ENCODE measurements at places on chromosomes 5 and 9. TPM values are rescaled to one million over a fixed set of nuclear protein-coding genes. Genes with fewer than 3 reads are reported as not detected.

DNA sequence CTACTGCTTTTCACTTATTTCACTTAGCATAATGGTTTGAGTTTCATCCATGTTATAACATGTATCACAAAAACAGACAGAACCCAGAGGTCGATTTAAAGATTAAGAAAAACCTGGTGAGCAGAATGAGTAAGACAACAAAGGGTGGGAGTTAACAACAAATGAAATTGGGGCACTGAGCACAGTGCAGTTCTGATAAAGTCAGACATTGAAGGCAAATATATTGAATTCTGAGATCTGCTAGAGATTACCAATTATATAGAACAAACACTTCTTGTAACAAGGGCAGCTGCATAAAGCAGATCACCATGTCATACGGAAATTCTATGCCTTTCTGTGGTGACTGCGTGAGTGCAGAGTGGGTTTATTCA, 517.3 kb upstream of the RORB start:
- no peak for DNase-seq

The FOXI1 gene
- total RNA-seq, result not detected

The SPATA6L gene
- not detected for total RNA-seq

The NIM1K gene
- total RNA-seq, result 0.27 TPM

The FAT2 gene
- under 0.01 TPM for total RNA-seq

DNA sequence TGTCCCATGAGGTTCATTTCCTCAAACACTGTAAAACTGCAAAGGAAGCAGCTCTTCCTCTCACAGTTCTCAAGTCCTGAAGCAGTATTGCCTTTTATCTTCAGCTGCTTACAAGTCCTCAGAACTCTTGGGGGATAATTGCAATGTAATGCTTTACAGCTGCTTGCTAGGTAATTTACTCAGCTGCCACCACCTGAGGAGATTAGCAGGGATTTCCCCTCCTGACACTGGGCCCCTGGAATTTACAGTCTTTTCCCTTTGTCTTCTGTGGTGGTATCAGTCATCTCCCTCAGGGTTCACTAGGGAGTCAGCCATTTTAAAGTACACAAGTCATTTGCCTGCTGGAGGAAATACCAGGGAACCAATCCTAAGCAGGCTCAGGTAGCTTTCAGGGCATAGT, 754.3 kb upstream of the GRAMD2B start:
- no peak for DNase-seq

The SAXO1 gene
- under 0.01 TPM for total RNA-seq

The IL9 gene
- total RNA-seq, result not detected

DNA sequence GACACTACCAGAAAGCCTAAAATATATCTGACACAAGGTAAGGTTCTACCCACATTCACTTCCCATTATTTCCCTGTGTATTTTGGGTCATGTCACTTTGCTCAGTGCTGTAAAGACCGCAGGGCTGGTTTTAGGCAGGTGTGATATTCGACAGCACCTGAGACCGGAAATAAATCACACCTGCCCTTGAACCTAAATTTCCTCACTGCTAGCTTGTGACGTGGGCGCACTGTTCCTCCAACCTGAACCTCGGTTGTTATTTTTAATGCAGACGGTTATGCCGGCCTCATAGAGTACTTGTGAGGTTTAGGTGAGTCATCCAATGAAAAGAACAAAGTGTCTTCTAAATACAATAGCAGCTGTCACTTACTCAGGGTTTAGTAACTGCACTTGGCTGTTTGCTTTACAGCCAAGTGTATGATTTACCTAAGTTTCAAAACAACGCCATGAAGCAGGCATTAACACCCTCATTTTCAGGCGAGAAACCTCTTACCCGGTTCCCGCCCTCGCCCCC, 20.7 kb upstream of the ZNF782 start:
- no peak for DNase-seq

The MARCHF3 gene
- 13.7 TPM for total RNA-seq

The PCDHB13 gene
- under 0.01 TPM for total RNA-seq

DNA sequence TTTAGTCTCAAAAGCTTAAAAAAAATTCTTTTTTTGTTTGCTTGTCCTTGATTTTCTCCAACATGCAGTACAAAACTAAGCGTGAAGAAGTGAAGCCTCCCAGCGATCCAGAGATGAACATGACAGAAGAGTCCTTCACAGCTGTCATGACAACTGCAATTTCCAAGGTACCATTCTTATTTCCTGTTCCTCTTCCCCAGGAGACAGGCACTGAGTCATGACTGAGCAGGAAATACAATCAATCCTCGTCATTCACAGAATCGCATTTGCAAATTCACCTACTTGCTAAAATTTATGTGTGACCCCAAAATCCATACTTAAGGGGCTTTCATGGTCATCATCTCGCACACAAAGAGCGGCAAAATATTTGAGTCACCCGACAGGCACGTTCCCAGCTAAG, 77.3 kb downstream of the SLC1A1 start:
- DNase-seq, result no peak

The ACOT12 gene
- under 0.01 TPM for total RNA-seq

DNA sequence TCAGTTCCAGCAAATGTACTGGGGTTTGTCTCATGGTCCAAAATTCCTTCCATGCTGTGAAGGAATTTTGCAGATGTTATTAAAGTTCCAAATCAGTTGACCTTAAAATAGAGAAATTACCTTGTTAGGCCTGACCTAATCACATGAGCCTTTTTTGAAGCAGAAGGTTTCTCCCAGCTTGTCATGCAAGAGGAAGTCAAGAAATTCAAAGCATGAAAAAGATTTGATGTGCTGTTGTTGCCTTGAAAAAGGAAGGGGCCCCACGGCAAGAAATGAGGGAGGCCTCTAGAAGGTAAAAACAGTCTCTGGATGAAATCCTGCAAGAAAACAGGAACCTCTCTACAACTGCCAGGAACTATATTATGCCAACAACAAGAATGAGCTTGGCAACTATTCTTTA, 24.2 kb upstream of the HAPLN1 start:
- no peak for DNase-seq

GRCh38 chr9:37923118-37923795, 19.3 kb upstream of the SLC25A51 start:
- DNase-seq, result no peak

- no peak for DNase-seq
These were observed 171.1 kb downstream of the SAXO1 start for GRCh38 chr9:18861609-18862544.

The TNC gene
- under 0.01 TPM for total RNA-seq

The GADD45G gene
- 7.3 TPM for total RNA-seq

The KCNV2 gene
- total RNA-seq, result under 0.01 TPM

- no peak for DNase-seq
These were observed 160.3 kb downstream of the SLF1 start for GRCh38 chr5:94778732-94779131.

The GDNF gene
- total RNA-seq, result under 0.01 TPM

The PCDHGB7 gene
- total RNA-seq, result 2.2 TPM

- DNase-seq, result no peak
These were observed 126.2 kb downstream of the MAPKAP1 start for GRCh38 chr9:125580701-125581286.

Measured in hematopoietic multipotent progenitor cell (in vitro differentiated cells).